ENCODE measurements at places on chromosomes 5 and 9.

DNA sequence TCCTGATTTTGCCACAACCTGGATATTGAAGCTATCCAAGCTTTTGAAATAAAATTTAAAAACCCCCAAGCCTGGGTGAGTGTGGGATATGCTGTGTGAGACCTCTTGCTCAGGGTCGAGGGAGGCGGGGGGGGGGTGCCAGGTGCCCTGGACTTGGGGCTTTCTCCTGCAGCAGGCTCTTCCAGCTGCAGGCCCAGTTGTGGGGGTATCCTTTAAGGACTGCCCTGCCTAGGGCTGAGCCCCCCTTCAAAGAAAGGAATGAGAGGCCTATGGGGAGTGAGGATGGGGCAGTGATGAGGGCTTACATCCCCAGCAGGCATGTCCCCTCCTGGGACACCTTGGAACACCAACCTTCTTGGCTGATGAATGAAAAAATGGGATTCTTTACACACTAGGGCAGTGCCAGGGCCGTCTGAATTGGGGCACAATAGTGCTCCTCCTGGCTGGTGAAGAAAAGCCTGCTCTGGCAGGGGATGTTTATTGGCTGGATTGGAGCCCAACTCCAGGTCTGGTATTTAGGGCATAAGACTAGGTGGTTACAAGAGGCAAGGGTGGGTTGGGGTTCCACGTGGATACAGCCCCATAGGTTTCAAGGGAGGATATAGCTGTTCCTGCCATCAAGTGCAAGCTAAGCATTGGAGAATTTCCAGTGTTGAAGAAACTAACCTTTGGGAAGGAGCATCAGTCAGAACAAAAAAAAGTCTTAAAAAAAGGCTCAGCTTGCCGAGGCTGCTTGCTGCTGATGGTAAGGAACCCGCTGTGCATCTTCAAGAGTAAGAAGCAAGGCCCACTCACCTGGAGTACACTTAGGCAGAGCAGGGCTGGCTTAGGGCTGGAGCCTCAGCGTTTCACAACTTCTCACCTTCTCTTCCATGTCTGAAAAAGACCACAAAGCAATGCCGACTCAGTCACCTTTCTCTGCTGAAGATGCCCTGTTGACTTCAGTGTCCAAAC, 7.0 kb downstream of the HNRNPAB start:
- no peak for DNase-seq

DNA sequence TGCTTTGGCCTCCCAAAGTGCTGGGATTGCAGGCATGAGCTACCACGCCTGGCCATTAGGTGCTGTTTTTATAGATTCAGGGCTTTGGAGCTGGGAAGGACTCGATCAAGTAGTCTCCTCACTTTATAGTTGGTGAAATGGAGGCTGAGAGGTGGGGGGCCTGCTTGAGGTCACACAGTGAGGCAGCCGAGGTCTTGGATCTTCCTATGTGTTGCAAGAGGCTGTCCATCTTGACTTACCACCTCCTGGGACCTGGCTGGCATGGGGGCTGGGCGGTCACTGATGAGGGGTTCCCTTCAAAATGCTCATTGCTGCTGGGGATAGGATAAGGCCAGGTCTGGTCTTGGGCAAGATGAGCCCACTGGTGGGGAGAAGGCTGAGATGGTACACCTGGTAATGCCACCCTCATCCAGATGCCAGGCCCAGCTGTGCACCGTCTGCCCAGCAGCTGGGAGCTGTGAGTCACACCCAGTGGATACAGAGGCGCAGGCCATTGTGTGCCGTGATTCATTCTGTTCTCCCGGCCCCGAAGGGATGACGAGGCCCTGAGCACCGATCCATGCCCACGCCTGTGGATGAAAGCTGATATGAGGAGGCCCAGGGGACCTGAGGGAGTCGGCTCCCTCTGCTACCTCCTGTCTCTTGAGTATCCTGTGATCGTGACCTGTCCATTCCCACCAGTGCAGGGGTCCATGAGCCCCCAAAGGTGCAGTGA, 10.5 kb upstream of the NDST1 start:
- DNase-seq = peak; percentile 99

DNA sequence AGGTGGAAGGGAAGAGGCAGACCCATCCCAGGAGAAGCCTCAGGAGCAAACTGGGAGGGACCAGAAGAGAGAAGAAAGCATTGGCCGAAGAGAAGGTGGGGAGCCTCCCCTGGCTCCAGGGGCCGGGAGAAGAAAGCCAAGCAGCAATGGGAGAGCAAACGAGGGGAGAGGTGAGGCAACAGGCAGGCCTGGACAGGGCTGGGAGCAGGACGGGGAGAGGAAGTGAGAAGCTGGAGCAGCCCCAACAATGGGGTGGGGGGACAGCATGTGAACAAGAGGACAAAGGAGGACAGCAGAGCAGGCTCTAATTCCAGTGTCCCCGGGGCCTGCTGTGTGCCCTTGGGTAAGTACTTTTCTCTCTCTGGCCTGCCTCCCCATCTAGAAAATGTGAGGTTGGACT, 115.3 kb downstream of the PSD2 start:
- DNase-seq = no peak

- no peak for DNase-seq
These were observed 443.4 kb downstream of the NTRK2 start for GRCh38 chr9:85112933-85113418.

DNA sequence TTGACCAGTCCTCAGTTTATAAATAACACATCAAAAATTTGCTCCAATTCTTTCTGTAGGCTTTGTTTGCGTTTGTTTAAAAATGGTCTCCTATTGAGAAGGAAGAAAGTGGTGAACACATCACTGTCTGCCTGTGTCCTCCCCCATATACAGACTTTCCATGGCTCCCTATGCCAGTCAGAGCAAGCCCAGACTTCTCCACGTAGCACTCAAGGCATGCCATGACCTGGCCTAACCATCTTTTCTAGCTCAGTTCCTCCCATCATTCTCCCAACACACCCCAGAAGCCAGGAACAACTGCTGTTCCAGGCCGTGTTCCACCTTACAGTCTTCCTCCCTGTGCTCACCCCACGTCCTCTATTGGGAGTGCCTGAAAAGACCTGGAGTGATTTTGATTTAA, 129.6 kb upstream of the ZNF618 start:
- DNase-seq = no peak

- DNase-seq = peak; percentile 60
These were observed 406.9 kb upstream of the NMUR2 start for GRCh38 chr5:152811988-152812387.

- DNase-seq = peak; percentile 85
These were observed 175.1 kb downstream of the CCDC192 start for GRCh38 chr5:127878174-127878750.

All from A549 (cell line).